ENCODE measurements at places on chromosomes 5 and 9.

DNA sequence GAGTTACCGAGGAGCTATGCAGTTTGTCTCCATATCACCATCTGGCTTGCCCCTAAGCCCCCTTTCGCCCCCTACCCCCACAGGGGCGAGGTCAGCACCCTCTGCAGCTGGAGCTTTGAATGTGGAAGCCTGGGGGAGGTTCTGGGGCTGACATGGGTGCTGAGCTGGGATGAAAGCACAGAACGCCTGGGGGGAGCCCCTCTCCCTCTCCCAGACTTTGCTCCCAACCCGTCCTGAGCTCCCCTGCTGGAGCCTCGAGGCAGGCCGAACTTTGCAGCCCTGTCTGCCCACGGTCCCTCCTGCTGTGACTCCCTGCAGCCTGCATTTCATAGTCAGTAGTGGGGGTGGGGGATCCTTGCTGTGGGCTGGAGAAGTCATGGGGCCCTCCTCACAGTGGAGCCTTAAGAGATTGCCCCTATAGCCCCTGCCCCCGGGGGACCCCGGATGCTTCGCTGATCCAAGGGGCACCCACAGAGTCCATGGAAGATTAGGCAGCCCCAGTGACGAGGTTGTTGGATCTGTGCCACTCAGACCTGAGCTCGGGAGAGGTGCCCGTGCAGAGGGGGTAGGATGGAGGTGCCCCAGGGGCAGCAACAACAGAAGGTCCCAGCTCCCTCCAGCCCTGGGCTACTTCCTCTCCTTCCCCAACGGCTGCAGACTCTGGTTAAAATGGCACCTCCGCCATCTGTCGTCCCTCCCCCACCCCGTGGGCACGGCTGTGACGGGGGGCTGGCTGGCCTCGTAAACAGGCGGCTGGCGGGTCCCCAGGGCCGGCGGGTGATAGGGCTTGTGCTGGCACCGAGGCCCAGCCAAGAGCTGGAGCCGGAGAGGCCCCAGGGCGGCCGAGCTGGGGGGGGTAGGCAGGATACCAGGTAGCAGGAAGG, 162.0 kb downstream of the C9orf50 start:
- peak; percentile 84 for DNase-seq

DNA sequence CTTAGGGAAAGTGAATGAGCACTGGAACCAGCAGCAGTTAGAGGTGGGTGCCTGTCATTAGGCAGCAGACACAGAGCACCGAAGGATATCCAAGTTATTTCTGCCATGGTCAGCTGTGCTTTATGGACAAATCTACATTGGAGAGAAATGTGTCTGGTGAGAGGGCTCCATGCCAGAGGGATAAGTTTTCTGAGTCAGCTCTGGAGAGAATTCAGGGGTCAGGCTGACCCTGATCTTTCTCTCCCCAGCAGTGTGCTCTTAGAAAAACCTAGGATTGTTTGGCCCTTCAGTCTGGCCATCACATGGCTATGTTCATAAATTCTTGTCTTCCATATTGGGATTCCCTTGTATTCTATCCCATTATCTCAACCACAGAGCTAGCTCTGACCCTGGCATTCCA, 8.9 kb upstream of the IL17B start:
- DNase-seq, result no peak

GRCh38 chr5:142100307-142100706, 8.3 kb upstream of the NDFIP1 start:
- no peak for DNase-seq

GRCh38 chr5:179798144-179798770, 4.5 kb downstream of the LTC4S start:
- DNase-seq, result peak; percentile 44

- no peak for DNase-seq
These were observed 503.9 kb downstream of the RASEF start for GRCh38 chr9:82558855-82559630.

DNA sequence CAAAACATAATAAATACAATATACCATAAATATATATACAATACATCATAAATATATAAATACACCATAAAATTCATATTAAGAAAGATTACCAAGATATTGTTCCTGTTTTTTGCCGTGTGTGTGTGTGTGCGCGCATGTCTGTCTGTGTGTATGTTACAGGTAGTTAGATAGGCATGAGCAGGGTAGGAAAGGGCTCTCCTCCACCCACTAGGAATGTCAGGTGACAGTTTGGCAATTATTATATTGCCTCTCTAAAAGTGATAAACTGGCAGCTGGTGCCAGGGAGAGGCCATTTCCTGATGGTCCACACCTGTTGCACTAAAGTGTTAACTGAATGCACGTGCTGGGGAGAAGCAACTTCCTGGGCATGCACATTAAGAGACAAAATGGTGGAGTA, 232.8 kb downstream of the ADAMTS6 start:
- no peak for DNase-seq

- DNase-seq, result no peak
These were observed 220.4 kb downstream of the PARP8 start for GRCh38 chr5:50886657-50887345.

DNA sequence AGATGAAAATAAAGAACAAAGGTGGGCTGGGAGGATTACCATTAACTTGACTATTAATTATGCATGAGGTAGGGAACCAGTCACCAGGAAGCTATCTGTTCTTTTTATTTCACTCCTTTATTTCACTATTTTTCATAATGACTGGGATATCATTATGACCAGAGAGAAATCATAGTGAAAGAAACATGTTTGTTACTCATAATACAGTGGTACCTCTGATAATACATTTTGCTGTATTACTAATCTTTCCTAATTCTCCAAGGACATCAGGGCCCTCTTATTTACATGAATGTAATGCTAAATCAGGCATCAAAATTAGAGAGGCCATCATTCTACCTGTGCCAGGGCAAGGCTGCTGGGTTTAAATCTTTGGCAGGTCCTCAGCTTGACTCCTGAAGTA, 253.7 kb downstream of the NR3C1 start:
- DNase-seq, result no peak

All from H7 (cell line).